ENCODE measurements at places on chromosomes 4 and X.

- no peak overlapping the region for H3K27ac ChIP-seq
- H3K27me3 ChIP-seq = peaks cover 1% of the 10 kb centered on the region
- no peak overlapping the region for H3K4me3 ChIP-seq
- H3K36me3 ChIP-seq = no peaks in the 10 kb centered on the region
Measured at GRCh38 chr4:122632396-122633143, 11.7 kb upstream of the IL21 start.

DNA sequence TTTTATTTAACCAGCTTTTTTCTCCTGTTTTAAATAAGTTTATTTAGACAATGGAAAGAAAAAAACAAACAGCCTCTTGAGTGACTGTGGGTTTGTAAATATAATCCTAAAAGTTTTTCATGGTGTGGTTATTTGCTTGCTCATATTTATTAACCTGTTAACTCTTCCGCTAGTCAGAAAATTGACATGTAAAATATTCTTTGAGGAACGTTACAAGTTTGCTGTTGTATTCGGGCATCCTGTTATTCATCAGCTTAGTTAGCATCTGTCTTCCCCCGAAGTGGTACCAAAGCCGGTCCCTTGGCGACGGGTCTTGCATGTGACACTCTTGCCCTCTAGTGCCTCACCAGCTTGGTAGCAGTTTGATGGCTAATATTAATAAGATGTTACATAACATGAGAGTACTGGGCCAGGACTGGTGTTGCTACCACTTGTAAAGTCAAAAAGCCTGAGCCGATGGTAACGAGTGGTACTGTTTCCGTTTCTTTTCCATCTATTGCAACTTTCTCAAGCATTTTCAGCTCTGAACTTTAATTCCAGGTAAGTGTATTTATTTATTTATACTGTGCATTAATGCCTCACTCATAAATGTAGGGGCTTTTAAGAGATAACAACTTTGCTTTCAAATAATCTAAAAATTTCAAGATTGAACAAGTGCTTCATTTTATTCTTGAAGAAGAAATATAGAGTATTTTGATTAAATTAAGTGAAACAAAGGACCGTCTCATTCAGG, at the start of gene NDST3:
Gene NDST3 (plus strand): TSS at position 434 of the 733 bp plus-strand sequence. CDS start 19,425 bp downstream, outside the sequence.
- no peaks in the 10 kb centered on the region for H3K4me1 ChIP-seq
- no peaks in the 10 kb centered on the region for H3K36me3 ChIP-seq
- H3K27me3 ChIP-seq = no peaks in the 10 kb centered on the region
- peak within 1 kb of the TSS; percentile 72 for H3K4me3 ChIP-seq

DNA sequence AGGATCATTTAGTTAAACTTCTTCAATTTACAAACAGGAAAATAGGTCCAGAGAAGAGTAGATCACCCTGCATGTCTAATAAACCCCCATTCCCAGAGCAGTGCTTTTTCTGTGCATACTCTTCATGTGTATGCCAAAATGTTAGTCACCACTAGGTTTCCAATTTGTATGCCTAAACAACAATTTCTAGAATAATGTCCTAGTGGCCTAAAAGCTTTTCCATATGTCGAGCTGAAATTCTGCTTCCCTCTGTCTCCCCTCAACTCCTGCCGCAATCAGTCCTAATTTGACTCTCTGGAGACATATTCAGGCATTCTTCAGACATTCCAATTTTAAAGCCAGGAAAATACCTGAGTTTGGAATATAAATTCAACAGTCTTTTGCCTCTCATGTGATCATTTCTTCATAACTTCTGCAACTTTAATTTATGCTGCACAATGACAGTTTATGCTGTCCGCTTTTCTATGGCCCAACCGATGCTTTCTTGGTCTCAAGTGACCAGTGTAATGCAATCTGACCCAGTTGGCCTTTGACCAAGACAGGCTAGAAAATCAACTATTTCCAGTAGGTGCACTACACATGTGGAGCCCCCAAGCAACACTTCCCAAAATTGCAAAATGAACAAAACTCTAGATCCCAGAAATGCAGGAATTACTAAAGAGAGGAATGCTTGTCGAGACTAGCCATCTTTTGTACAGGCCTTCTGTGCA, 122.9 kb upstream of the FMR1 start:
- no peaks in the 10 kb centered on the region for H3K4me1 ChIP-seq
- H3K4me3 ChIP-seq = no peak overlapping the region

DNA sequence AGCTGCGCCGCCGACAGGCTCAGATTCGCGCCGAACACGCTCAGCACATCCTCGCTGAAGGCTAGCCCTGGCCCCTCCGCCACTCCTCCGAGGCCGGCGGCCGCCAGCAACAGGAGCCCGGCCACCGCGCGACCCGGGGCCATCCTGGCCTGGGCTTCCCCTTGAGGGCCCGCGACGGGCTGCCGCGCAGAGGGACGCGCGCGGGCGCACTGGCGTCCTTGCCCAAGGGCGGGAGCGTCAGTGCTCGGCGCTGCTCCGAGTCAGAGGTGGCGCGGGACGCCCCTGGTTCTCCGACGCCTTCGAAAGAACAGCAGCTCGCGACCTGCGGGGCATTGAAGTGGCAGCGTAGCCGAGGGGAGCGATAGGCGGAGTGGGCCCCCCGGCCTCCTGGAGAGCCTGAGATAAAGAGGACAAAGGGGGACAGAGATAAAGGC, 745 bp downstream of the SLC39A8 start:
- no peaks in the 10 kb centered on the region for H3K27me3 ChIP-seq
- H3K4me3 ChIP-seq = peak overlapping the region; percentile 87
- peaks cover 24% of the 10 kb centered on the region for H3K4me1 ChIP-seq
- H3K27ac ChIP-seq = peak overlapping the region; percentile 93

- no peak overlapping the region for H3K27ac ChIP-seq
- H3K4me3 ChIP-seq = no peak overlapping the region
- H3K36me3 ChIP-seq = no peaks in the 10 kb centered on the region
Measured at GRCh38 chr4:38449506-38450174, 214.4 kb upstream of the KLF3 start.

DNA sequence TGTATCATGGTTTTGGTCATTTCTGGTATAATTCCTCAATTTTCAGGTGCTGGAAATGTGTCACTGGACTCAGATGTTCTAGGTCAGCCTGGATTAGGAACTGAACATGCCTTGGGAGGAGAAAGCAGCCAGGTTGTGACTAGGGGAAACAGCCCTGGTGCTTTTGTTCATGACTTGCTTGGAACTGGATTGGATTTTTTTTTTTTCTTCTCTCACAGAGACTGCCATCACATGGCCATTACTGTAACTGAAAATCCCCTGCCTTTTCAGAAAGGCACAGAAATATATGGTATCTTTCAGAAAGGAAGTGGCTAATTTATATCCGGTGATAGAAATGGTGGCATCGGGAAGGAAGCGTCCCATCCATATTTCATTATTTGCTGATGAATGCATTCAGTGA, 34.6 kb downstream of the SEPTIN11 start:
- H3K36me3 ChIP-seq = no peaks in the 10 kb centered on the region
- peaks cover 41% of the 10 kb centered on the region for H3K4me1 ChIP-seq
- H3K27me3 ChIP-seq = no peaks in the 10 kb centered on the region
- no peak overlapping the region for H3K4me3 ChIP-seq
- no peak overlapping the region for H3K27ac ChIP-seq

DNA sequence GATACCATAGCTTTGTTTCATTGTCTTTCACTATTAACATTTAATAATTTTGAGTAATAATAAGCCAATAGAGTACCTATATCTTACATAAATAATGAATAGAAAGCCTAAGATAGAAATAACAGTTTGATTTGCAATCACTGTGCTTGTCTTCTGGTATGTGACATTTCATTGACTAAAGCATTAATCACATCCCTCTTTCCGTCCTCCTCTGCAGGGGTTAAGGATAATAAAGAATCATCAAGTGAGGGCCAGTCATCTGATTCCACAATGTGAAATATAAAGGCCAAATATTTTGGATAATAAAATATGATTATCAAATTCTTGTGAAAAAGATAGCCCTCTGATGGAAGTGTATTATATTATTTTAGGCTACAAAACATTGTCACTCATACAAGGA, 2073.4 kb downstream of the ARAP2 start:
- DNase-seq = no peak
- H3K4me3 ChIP-seq = no peak overlapping the region
- no peaks in the 10 kb centered on the region for H3K36me3 ChIP-seq
- H3K4me1 ChIP-seq = no peaks in the 10 kb centered on the region
- H3K27ac ChIP-seq = no peak overlapping the region

DNA sequence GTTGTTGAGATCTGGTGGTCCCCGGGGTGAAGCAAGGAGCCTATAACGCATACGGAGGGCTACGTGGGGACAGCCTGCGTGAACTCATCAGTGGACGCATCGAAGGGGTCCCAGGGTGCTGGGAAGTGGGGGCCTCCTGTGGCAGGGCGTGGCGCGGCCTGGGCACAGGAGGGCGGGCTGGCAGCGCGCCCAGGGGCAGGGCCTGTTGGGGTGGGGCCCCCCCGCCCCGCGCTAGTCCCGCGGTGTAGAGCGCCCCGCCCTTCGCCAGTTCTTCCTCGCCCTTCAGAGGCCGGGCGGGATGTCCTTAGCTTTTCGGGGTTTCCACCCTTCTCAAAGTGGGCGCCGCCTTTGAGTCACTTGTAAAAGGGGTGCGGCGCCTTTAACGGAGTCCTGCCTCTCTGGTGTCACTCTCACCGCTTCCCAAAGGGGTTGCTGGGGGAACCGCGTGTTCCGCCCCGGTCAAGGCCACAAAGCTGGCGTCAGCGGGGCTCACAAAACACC, 632 bp downstream of the PLP2 start:
- peak overlapping the region; percentile 66 for H3K27ac ChIP-seq
- H3K4me3 ChIP-seq = peak overlapping the region; percentile 77
- no peaks in the 10 kb centered on the region for H3K27me3 ChIP-seq
- H3K36me3 ChIP-seq = no peaks in the 10 kb centered on the region
- peaks cover 39% of the 10 kb centered on the region for H3K4me1 ChIP-seq

GRCh38 chr4:54643958-54644751, 13.6 kb upstream of the KIT start:
- H3K27ac ChIP-seq = no peak overlapping the region
- H3K4me3 ChIP-seq = no peak overlapping the region
- no peaks in the 10 kb centered on the region for H3K36me3 ChIP-seq
- no peak for DNase-seq
- H3K4me1 ChIP-seq = peaks cover 5% of the 10 kb centered on the region

GRCh38 chr4:78320349-78320935, 231.1 kb upstream of the ANXA3 start:
- no peaks in the 10 kb centered on the region for H3K27me3 ChIP-seq
- no peak overlapping the region for H3K4me3 ChIP-seq
- no peak overlapping the region for H3K27ac ChIP-seq
- H3K36me3 ChIP-seq = no peaks in the 10 kb centered on the region
- peaks cover 11% of the 10 kb centered on the region for H3K4me1 ChIP-seq

- no peaks in the 10 kb centered on the region for H3K4me1 ChIP-seq
- no peaks in the 10 kb centered on the region for H3K36me3 ChIP-seq
- no peak overlapping the region for H3K27ac ChIP-seq
- no peaks in the 10 kb centered on the region for H3K27me3 ChIP-seq
- DNase-seq = peak; percentile 77
- no peak overlapping the region for H3K4me3 ChIP-seq
Measured at GRCh38 chrX:154308108-154308946, 12.7 kb downstream of the TKTL1 start.

GRCh38 chr4:159235779-159236368, 133.0 kb downstream of the RAPGEF2 start:
- H3K27me3 ChIP-seq = no peaks in the 10 kb centered on the region
- H3K4me3 ChIP-seq = no peak overlapping the region
- no peak for DNase-seq
- H3K36me3 ChIP-seq = peaks cover 2% of the 10 kb centered on the region
- H3K4me1 ChIP-seq = no peaks in the 10 kb centered on the region
- no peak overlapping the region for H3K27ac ChIP-seq

DNA sequence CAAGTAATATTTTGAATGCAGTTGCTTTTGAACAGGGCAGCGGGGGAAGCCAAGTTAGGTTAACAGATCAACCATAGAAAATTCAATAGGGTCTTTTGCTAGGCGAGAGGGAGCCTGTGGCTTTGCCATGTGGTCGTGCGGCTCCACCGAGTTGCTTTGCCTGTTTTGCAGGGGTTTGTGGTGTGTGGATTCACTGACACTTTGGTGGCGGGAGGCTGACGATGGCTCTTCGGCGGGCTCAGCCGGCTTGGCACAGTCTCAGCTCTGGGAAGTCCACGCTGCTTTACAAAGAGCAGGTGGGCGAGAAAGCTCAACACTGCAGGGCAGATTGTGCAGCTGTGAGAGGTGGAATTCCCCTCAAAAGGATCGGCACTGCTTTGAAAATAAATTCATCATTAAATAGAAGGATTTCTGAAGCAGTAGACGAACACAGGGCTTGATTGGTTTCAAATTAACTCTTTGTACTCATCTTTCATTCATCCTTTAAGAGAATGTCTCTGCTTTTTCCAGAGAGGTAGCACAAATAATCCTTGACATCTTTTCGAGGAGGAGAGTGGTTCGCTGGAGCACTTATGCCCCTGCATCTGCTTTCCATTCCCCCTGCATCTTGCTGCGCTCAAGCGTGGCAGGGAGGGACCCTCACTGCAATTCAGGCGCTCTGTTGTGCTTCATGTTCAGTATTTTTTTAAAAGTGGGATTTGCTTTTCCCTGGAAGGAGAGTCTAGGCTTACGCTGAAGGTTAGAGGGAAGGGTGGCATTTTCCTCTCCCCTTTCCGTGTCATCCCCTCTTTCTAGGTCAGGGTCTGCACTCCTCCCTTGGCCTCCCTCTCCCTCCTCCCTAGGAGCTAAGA, 201.8 kb upstream of the LEF1 start:
- no peak for DNase-seq
- no peaks in the 10 kb centered on the region for H3K36me3 ChIP-seq
- H3K4me3 ChIP-seq = no peak overlapping the region

DNA sequence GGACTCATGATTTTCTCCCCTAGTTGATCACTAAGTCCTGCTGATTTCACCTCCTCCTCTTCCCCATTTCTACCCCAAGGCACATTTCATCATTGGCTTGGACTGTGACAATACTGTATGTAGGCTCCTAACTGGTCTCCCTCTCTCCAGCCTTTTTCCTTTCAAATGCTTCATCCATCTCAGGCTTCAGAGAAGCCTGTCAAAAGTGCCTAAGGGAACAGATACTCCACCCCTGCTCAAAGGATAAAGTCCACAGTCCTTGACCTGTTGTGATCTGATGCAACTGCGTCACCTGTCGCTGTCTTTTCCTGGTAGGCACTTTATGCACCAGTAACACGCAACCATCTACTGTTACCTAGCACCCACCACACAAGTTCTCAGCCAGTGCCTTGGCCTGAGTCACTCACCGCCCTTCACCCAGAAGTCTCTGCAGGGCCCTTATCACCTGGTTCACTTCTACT, 12.8 kb downstream of the SCARB2 start:
- no peaks in the 10 kb centered on the region for H3K36me3 ChIP-seq
- no peaks in the 10 kb centered on the region for H3K27me3 ChIP-seq
- DNase-seq = peak; percentile 52
- peaks cover 31% of the 10 kb centered on the region for H3K4me1 ChIP-seq
- no peak overlapping the region for H3K4me3 ChIP-seq

GRCh38 chr4:154491341-154492271, at the start of gene DCHS2:
DCHS2 (minus strand) TSS chr4:154491799; CDS start chr4:154491355, 444 bp downstream.
- H3K27ac ChIP-seq = no peak within 1 kb of the TSS
- no peaks in the 10 kb centered on the region for H3K36me3 ChIP-seq
- peaks cover 42% of the 10 kb centered on the region for H3K27me3 ChIP-seq
- H3K4me3 ChIP-seq = peak within 1 kb of the TSS; percentile 50
- peaks cover 28% of the 10 kb centered on the region for H3K4me1 ChIP-seq
- DNase-seq = peak; percentile 63

- no peak overlapping the region for H3K27ac ChIP-seq
- H3K27me3 ChIP-seq = peaks cover 2% of the 10 kb centered on the region
- peak overlapping the region; percentile 89 for H3K4me3 ChIP-seq
- H3K4me1 ChIP-seq = peaks cover 42% of the 10 kb centered on the region
- peak; percentile 93 for DNase-seq
Measured at GRCh38 chr4:25860586-25861279, 2.1 kb downstream of the SEL1L3 start.

- no peak overlapping the region for H3K27ac ChIP-seq
- no peak for DNase-seq
- no peaks in the 10 kb centered on the region for H3K27me3 ChIP-seq
- peaks cover 3% of the 10 kb centered on the region for H3K4me1 ChIP-seq
Measured at GRCh38 chr4:83686166-83686565, 150.3 kb downstream of the GPAT3 start.
